Gastroesophageal sphincter (tissue), 4 donors: ENCODE measurements at places on chromosomes 3 and 15. TPM values are rescaled to one million over a fixed set of nuclear protein-coding genes. Genes with fewer than 3 reads are reported as not detected.

The GOLGA8J gene
- total RNA-seq = 0.40 TPM

The ARPP21 gene
- total RNA-seq = 1.1 TPM

The FGD5 gene
- total RNA-seq = 17.9 TPM

The C3orf22 gene
- total RNA-seq = not detected

The NRROS gene
- total RNA-seq = 8.0 TPM

DNA sequence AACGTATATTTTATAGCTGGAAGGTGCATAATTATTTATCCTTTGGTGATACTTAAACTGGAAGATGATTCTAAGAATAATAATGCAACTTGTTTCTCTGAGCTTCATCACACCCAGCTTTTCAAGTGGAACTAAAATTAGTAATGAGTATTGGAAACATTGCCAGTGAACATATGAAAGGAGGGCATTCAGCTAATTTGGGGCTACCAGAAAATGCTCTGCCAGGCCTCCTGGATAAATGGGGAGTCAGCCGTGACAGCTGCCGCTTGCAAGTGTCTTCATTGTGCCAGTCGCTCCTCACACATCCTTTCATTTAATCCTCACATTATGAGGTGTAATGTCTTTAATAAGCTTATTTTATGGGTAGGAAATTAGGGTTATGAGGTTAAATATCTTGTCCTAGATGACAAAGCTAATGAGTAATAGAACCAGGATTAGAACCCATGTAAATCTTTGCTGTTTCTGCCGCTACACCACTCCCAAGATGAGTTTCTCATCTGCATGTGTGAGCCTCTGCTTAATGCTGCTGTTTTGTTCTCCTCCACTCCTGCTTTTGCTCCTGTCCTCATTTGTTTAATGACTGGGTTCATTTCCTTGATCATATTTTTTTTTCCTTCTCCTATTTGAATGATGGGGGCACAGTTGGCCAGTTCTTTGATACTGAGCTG lies 155.7 kb downstream of the PLCL2 start:
- no peak for ATAC-seq

DNA sequence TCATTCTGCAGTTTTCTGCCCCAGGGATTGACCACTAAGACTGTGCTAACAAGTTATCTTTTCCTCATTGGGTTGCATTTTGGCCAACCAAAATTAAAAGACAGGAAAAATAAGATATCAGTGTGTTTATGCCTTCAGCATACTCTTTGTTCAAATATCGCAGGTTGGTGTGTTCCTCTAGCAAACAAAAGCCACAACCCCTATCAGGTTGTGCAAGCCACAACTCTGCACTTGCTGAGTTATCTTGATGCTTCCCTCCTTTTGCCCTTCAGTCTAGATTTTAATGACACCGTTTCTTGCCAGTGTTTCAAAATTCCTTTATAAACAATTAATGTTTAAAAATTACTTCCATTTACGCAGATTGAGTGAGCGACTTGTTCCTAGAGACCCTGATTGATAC lies 1164.2 kb downstream of the NSUN3 start:
- no peak for ATAC-seq

- ATAC-seq = peak; percentile 58
Measured at GRCh38 chr3:177615015-177615414, 417.7 kb upstream of the TBL1XR1 start.

- no peak for ATAC-seq
Measured at GRCh38 chr3:62169906-62170660, 203.3 kb downstream of the FEZF2 start.
